NCI-H2107 (cell line): ENCODE measurements at places on chromosomes 16 and 17.

- DNase-seq = no peak
These were observed 76.9 kb downstream of the RPA1 start for GRCh38 chr17:1906662-1907101.

GRCh38 chr16:7746941-7747340, 414.3 kb downstream of the RBFOX1 start:
- DNase-seq = no peak

DNA sequence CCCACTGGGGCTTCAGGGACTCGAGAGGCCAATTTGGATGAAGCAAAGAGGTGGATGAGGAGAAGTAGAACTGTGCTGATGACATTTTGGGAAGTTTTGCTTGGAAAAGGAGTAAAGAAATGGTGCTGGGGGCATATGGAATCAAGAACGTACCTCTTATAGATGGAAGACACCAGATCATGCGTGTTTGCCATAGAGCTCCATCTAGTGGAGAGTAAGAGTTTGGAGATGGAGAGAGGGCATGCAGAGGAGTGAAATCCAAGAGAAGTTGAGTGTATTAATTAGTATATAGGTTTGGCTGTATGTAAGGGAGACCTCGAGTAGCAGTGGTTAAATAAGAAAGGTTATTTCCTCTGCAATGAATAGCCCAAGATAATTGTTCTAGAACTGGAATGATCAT, 56.0 kb downstream of the SHISA6 start:
- no peak for DNase-seq

DNA sequence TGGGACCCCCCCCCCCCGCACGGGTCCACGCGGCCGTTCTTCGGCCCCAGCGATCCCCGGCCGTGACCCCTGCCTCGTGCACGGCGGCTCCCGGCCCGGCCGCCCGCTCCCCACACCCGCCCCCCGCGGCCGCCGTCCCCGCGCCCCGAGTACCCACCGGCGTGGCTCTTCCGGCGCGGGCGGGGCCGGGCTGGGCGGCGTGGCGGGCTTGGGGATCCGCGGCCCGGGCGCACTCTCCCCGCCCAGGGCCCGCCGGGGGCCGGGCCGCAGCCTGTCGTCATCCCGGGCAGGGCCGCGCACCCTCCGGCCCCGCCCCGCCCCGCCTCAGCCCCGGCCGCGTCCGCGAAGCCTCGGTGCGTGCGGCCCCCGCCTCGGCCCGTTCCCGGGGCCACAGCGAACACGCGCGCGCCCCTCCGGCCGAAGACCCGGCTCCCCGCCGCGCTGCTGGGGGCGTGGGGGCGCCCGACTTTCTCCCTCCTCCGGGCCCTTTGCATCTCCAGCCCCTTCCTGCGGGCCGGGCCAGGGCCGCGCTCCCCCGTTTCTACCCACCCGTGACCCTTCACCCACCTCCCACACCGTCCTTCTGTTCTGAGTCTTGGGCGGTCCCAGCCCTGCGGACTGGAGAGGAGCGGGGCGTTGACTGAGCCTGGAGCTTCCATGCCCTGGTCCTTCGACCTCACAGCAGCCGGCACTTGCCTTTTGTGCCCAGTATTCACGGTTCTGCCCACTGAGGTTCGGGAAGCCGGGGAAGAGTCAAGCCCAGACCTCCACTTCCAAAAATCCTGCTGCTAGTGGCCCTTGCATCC, 840 bp downstream of the MYO1C start:
- no peak for DNase-seq

- no peak for DNase-seq
These were observed 245.9 kb upstream of the AXIN2 start for GRCh38 chr17:65807361-65807760.

DNA sequence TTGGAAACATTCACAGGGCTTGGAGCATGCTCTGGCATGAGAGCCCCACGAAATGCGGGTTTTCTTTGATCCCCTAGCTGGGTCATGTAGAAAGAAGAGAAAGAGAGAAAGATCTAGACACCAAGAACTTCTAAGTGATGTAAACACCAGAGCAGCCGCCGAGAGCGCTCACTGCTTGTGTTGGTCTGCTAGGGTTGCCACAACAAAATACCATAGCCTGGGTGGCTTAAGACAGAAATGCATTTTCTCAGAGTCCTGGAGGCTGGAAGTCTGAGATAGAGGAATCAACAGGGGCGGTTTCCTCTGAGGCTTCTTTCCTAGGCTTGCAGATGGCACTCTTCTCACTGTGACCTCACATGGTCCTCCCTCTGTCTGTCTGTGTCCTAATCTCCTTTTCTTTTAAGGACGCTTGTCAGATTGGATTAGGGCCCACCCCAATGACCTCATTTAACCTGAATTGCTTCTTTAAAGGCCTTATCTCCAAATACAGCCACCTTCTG, 139.5 kb downstream of the CYLD start:
- no peak for DNase-seq

DNA sequence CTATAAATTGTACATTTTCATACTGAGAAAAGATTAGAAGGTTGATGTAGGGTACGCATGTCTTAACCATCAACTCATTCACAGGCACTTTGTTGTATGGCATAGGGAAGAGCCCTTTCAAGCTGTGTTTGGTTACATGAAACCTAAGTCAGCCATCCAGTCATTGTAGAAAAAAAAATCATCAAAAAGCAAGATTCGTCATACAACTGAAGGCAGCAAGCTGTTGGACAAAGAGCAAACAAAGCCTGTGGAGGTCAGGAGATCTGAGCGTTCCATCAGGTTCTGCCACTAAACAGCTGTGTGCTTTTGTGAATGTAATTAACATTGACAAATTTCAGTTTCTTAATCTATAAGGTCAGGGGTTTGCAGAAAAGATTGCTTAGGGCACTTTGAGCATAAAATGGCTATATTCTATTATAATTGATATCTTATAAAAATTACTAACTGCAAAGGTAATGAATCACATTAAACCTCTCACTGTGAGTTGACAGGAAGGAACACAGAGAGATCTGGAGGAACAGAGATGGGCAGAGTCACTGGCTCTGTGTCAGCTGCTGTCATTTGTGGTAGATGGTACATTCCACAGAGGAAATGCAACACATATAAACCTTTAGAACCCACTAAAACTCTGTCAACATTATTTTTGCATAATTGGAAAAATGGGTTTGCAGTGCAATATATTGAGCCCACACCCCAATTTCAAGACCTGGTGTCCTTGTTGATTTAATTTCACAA, 66.3 kb upstream of the MYOCD start:
- no peak for DNase-seq

DNA sequence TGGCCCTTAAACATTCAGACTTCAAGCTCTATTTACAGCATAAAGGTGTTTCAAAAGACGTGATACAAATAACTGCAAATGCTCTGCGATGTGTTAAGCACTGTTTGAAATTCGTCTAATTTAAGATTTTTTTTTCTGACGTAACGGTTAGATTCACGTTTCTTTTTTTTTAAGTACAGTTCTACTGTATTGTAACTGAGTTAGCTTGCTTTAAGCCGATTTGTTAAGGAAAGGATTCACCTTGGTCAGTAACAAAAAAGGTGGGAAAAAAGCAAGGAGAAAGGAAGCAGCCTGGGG, 681 bp upstream of the MAPT start:
- DNase-seq = no peak

DNA sequence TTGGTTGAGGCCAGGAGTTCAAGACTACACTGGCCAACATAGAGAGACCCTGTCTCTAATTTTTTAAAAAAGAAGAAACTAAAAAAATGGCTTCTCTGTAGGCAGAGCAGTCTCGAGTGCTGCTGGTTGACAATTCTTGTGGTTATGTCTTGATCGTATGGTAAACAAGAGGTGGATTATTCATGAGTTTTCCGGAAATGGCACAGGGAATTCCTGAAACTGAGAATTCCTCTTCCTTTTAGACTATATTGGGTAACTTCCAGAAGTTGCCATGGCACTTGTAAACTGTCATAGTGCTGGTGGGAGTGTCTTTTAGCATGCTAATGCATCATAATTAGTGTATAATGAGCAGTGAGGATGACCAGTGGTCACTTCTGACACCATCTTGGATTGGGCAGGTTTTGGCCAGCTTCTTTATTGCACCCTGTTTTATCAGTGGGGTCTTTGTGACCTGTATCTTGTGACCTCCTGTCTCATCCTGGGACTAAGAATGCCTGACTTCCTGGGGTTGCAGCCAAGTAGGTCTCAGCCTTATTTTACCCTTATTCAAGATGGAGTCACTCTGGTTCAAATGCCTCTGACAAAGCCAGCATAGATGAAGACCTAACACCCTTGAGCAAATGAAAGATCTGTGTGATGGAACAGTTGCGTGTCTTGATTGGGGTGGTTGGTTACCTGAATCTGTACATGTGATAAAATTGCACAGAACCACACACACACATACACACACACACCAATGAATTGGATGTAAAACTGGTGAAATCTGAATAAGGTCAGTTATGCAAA, 30.2 kb downstream of the BMERB1 start:
- DNase-seq = no peak

DNA sequence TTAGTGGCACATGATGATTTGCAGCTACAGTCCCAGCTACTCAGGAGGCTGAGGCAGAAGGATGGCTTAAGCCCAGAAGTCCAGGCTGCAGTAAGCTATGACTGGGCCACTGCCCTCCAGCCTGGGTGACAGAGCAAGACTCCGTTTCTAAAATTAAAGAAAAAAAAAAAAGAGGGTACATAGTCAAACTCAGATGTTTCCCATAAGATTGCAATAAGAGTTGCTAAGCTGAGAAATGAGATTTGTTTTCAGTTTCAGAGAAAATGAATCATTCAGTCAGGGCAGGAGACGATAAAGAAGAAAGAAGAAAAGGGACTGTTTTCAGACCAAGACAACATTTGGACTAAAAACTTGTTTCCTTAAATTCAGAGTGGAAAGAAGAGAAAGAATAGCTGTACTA, 30.2 kb upstream of the PHLPP2 start:
- no peak for DNase-seq

GRCh38 chr17:75691371-75691791, 24.2 kb downstream of the SAP30BP start:
- DNase-seq = no peak

DNA sequence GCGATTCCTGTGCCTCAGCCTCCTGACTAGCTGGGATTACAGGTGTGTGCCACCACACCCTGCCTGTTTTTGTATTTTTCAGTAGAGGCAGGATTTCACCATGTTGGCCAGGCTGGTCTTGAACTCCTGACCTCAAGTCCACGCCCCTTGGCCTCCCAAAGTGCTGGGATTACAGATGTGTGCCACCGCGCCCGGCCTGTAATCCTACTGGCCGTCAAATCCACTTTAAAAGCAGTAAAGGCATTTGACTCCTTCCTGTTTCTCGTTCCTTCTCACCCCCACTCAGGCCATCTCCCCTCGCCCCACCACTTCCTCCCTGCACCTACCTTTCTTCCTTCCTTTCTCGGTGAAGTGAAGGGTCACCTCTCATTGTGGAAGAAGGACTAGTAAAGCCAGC, 69.4 kb upstream of the CREBBP start:
- DNase-seq = no peak

- DNase-seq = no peak
These were observed 169.5 kb downstream of the C16orf78 start for GRCh38 chr16:49542946-49543630.

DNA sequence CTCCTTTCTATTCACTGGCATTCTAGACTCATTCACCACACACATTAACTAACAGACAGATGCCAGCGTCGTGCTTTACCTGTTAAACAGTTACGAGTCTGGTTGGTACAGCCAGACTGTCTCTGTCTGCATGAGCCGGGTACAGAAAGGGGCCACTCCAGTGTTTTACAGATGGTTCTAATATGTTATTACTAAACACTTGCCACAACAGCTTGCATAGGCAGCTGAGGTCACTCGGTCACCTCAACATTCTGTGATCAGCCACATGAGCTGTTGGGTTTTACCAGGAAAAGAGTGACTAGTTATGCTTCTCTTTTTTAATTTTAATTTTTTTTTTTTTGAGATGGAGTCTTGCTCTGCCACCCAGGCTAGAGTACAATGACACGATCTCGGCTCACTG, 25.2 kb downstream of the CD300A start:
- DNase-seq = no peak

DNA sequence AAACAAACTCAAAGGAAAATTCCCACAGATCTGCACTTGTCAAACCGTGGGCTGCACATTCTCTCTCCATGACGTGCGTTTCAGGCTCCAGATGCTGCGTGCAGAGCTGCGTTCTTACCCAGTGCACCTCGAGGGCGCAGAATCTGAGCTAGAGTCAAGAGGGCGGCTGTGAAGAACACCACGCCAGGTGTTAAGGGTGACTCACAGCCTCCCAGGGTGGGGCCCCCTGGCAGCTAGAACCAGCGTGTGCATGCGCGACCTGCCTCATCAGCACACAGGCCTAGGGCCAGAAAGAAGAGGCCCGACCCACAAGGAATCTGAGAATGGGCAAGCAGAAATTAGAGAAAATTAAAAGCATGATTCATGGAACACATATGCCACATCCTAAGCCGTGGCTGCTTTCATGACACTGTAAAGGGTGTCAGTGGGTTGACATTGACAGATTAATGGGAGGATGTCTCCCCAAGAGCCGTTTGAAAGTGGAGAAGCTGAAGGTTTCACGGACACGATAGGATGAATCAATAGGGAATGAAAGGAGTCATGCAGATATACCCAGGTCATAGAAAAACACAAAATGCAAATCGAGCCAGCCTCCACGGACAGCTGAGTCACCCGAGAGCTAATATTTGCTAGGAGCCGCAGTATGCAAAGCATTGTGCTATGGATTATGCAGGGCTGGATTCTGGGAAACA, 29.0 kb downstream of the MARCHF10 start:
- peak; percentile 92 for DNase-seq

DNA sequence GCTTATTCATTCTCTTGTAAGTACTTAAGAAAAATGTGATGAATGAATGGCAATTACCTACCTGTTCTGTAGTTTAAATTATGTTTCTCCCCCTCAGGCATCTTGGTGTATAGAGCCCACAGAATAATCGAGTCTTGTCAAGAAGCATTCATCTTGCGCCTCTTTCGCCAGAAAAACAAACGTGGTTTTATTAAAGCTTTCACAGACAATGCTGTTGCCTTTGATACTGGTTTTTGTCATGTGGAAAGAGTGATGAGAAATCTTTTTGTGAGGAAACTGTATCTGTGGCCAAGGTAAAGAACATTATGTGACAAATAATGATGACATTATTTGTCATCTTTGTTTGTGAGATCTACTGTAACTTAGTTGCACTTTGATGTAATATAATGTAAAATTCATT, 6.5 kb downstream of the ERCC4 start:
- no peak for DNase-seq

GRCh38 chr17:7982173-7982572, 20.2 kb upstream of the GUCY2D start:
- no peak for DNase-seq

DNA sequence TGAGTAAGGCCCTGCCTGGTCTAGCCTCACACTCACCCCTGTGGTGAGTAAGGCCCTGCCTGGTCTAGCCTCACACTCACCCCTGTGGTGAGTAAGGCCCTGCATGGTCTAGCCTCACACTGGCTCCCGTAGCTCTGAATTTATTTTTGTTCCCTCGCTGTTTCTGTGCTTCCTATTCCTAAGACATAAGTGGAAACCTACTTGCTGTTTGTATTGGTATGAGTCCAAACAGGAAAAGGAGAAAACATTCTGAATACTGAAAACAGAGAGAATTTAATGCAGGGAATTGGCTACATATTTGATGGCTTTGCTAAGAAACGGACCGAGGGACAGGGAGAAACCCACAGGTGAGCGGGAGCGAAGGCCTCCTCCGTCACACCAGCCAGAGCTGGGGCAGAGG, 267.8 kb downstream of the FOXL1 start:
- no peak for DNase-seq
